ENCODE measurements at places on chromosomes 2 and 18.

DNA sequence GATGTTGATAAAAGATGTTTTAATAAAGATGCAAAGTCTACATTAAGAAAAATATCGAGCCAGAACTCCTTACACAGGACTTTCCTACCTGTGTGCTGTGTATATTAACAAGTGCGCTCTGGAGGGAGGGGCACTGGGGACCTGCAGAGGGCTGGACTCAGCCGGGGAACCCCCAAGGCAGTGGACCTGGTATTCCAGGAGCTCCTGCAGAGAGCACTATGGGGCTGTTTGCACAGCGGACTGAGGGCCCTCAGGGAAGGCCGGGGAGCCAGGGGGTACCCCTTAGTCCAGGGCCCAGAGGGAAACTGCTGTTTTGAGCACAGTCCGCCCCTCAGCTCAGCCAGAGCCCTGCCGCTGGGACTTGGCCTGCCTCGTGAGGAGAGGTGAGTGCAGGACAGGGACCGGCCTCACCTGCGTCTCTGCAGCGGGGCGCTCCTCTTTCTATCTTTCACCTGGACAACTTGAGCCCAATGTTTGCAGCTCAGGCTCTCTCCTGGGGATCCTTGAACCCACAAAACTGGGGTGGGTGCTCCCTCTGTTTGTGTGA lies 168.4 kb downstream of the ARL4C start:
- DNase-seq: no peak

- DNase-seq: no peak
These were observed 559 bp downstream of the IMMT start for GRCh38 chr2:86194751-86195054.

DNA sequence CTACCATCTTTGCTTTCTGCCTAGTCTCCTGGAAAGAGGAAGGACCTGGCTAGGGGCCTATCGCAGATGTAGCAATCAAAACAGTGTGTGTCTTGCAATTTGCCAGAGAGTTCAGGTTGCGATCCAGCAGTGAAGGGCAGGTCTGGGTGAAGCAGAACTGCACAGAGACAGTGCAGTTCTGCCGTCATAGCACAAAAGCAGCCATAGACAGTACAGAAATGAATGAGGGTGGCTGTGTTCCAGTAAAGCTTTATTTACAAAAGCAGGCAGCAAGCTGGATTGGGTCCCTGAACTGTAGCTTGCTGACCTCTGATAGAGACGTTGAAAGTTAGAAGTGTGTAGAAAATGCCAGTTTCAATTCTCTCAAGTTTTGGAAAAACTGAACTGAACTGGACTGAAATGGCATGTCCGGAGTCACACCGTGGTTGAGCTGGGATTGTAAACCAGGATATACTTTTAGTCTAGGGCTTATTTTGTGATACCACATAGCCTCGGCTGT lies 186.8 kb downstream of the LTBP1 start:
- DNase-seq: no peak

GRCh38 chr2:85697096-85697495 lies 2.9 kb downstream of the GNLY start:
- DNase-seq: no peak

- no peak for DNase-seq
These were observed 11.8 kb upstream of the FN1 start for GRCh38 chr2:215447673-215448081.

GRCh38 chr2:16188261-16188890 lies 248.0 kb downstream of the MYCN start:
- no peak for DNase-seq

- DNase-seq: no peak
These were observed 30.1 kb upstream of the LIPG start for GRCh38 chr18:49531678-49532153.

DNA sequence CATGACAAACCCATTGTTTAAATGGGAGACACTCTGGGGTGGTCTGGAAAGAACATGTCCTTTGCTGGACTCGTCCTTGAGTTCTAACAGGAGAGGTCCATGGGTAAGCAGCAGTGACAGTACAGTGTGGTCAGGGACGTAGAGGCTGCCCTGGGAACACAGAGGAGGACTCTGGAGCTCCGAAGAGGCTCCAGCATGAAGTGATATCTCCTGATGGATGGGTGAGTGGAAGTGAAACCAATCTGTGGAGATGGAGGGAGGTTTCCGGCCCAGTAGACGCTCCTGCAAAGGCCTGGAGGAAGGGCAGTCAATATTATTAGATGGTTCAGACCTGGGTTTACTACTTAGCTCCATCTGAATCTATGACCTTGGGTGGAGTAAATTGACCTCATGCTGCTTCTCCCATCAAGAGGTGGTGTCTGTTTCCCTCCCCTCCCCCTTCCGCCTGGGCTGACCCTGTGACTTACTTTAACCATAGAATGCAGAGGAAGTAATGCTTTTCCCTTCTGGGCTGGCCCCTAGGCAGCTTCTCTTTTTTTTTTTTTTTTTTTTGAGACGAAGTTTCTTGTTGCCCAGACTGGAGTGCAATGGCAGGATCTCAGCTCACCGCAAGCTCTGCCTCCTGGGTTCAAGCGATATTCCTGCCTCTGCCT lies 2.3 kb upstream of the TFCP2L1 start:
- no peak for DNase-seq

- no peak for DNase-seq
These were observed 22.3 kb downstream of the DNAH7 start for GRCh38 chr2:196046123-196046917.

- no peak for DNase-seq
These were observed 118.6 kb upstream of the EML6 start for GRCh38 chr2:54604871-54605270.

- DNase-seq: no peak
These were observed 1.6 kb upstream of the GPR45 start for GRCh38 chr2:105239924-105240323.

GRCh38 chr18:56532176-56532840 lies 106.1 kb downstream of the TXNL1 start:
- no peak for DNase-seq

DNA sequence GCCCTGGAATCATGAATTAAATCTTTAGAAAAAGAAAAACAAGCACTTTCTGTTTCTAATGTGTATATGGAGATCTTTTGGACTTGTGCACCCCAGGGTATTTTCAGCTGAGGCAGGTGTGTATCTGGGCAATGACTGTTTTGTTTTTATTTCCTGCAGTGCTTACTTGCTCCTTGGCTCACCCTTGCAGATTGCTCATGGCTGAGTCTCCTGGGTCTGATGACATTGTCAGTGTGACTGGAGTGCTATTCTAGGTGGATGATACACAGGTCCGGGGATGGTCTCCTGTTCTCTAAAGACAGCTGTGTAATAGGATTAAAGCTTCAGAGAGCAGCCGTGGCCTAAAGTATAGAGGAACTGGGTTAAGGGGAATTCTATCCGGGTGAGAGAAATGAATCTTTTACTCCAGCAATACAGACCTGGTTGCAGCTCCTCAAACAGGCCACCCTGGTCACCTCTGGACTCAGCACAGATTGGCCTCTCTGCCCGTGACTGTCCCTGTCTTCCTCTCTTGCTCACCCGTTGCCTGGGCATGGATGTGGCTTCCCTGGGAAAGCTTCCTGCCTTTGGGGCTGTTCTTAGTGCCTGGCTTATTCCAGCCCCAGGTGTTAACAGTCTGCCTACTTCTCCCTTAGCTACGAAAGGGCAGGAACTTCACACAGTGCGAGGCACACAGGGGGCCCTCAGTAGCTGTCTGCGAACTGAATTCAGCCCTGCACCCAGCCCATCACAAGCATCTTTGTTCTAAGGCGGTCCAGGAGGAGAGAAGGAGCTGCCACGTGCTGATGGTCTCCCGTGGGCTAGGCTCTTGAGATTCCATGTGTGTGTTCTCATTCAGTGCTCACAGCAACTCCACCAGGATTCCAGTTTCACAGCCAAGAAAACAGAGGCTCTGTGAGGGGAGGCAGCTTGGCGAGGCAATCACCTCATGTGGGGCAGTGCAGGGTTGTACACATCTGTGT lies 84.3 kb downstream of the ACOXL start:
- no peak for DNase-seq

GRCh38 chr2:206915121-206915520 lies 24.2 kb upstream of the CPO start:
- DNase-seq: no peak

GRCh38 chr18:3060667-3061580 lies 48.0 kb upstream of the LPIN2 start:
- DNase-seq: peak; percentile 58

DNA sequence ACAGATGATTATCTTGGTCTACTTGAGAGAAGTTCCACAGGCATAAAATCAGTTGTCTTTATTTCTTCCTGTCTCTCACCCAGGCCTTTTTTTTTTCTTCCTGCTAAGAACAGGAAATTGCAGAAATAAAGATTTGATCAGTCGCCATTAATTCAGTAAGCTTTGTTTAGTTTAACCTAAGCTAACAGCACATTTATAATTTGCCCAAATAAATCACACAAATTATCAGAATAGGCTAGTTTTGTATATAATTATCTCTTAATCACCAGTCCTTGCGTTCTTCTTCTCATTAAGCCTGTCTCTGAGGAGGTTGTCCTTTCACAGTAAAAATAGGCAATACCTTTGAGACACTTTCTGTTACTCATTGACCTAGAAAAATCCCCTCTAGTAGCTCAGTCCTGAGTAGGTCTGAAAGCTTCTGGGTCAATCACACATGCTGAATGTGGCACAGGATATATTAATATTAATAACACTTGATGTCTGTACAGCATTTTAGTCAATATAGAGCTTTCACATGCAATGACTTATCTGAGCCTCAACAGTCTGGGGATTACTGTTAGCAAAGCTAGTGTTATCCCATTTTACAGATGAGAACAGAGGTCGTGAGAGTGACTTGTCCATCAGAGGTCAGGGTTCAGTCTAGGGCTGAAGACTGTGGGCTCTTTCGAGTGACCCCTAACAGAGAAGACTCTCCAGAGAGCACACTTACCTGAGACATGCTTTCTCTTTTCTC lies 11.2 kb upstream of the STK17B start:
- DNase-seq: no peak

- no peak for DNase-seq
These were observed 54.1 kb upstream of the AQP4 start for GRCh38 chr18:26919627-26920026.

- no peak for DNase-seq
These were observed 40.2 kb downstream of the CCBE1 start for GRCh38 chr18:59657012-59657411.

- DNase-seq: no peak
These were observed 908.2 kb downstream of the TSN start for GRCh38 chr2:122663620-122664019.

DNA sequence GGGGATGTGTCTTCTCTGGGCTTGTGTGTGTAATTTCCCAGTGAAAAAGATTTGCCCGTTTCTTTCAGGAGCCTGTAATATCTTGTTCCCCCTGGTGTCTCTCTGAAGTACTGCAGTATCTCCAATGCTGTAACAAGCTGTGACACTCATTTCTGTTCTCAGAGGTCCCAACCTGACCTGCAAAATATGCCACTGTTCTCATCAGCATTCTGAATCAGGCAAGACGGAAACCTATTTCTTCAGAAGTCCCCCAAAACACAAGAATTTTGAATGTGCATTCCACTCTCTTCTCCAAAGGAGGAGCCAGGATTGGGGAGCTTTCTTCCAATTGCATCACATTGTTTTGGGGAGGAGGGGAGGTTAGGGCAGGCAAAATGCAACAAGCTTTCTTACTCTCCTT lies 77.0 kb upstream of the CNGA3 start:
- peak; percentile 54 for DNase-seq

GRCh38 chr2:149877074-149877473 lies 289.5 kb upstream of the MMADHC start:
- DNase-seq: no peak

GRCh38 chr2:141501752-141502151 lies 629.1 kb downstream of the LRP1B start:
- DNase-seq: no peak

- no peak for DNase-seq
These were observed 126.9 kb upstream of the CYP1B1 start for GRCh38 chr2:38202713-38203445.

DNA sequence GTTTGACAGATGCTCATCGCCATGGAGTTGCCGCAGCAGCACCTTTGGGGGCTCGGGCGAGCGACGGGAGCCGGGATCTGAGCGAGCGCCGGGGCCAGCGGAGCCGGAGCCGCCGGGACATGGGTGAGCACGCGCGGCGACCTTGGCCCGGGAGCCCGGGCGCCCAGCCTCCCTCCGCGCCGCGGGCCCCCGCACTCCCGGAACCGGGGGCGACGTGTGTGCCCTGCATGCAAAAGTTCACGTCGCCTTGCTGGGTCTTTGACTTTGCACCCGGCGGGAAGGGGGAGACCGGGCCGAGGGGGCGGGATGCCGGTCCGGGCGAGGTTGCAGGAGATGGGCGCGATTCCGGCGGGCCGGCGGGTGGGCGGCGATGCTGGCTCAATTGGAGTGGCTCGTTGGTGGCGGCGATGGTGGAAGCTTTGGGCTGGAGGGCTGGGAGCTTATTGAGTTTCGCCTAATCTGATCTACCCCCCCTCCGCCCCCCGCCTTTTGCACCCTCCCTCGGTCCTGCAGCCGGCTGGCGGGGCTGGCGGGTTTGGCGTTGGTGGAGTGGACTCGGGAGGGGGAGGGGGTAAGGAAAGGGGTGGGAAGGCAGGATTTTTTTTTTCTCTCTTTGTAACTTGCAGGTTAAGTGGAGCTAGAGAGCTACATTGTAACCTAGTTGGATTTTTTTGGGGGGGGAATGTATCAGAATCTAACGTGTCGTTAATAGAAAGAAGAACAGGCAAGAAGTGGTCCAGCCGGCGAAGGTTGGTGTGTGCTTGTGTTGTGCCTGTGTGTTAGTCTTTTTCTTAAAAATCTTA lies at the start of gene SETBP1:
Gene SETBP1, plus strand, starts transcription at position 616 of the 803 bp plus-strand sequence. CDS start 20,459 bp downstream, outside the sequence.
- DNase-seq: peak; percentile 72

- no peak for DNase-seq
These were observed 60.7 kb upstream of the COX7A2L start for GRCh38 chr2:42421601-42422239.

- no peak for DNase-seq
These were observed 385.4 kb upstream of the CDH7 start for GRCh38 chr18:65365245-65365980.

All from HuH-7.5 (cell line).